ENCODE measurements at places on chromosomes 6 and 20.

- DNase-seq = no peak
Observed at GRCh38 chr20:37823296-37823980, 79.5 kb upstream of the VSTM2L start.

DNA sequence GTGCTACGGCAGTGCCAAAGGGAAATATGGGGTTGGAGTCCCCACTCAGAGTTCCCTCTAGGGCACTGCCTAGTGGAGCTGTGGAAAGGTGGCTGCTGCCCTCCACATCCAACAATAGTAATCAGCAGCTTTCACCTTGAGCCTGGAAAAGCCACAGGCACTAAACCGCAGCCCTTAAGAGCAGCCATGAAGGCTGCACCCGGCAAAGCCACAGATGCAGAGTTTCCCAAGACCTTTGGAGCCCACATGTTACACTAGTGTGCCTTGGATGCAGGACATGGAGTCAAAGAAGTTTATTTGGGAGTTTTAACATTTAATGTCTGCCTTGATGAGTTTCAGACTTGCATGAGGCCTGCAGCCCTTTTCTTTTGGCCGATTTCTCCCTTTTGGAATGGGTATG is 91.4 kb upstream of the HSF2 start:
- DNase-seq = no peak

GRCh38 chr6:61675734-61676133 is 610.3 kb downstream of the KHDRBS2 start:
- DNase-seq = no peak

GRCh38 chr6:45956663-45957062 is 59.0 kb downstream of the CLIC5 start:
- no peak for DNase-seq

DNA sequence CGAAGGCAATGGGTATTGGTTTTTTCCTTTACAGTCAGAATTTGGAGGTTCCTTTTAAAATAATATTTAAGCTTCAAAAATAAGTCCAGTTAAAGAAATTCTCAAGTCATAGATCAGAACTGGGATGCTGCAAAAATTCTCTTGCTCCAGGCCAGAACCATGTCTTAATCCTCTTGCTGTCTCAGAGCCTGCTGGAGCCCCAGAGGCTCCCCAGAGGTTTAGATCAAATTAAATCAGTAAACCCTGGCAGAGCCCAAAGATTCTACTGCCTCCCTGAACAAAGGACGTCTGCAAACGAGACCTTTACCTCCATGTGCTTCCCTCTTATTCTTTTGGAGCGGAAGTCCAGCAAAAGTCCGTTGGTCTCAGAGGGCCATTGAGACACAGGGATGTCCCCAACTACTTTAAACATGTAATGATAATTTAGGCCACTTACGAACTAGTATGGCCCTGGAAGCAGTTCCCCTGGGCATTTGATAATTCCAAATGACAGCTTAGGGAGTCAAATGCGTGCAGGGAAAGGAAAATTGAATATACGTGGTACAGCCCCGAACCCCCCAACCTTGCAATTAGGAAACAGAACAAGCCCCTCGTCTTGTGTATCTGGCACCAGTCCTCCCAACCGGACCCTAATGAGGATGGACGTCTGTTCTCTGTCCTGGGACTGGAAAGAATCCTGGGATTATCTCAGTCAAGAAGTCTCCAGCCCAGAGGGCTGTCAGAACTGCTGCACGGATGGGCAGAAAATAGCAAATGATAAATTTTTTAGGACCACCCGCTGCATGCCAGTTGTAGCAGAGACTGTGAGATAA is 31.5 kb downstream of the SULF2 start:
- no peak for DNase-seq

DNA sequence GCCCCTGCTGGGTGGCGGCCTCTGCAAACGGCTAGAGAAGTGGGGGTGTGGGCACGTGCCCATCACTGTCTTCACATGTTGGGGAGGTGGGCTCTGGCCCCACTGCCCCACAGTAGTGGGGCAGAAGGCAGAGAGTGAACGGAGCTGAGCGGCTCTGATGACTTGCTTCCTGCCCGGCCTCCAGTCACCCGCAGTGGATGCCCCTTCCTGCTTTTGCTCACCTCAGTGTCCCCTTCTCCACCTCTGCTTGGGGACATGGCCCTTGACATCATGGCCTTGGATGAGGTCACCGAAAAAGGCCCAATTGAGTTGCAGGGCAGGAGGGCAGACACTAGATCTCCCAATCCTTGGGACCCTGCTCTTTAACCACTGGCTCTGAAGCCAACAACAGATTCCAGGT is 40.1 kb downstream of the KCNK5 start:
- DNase-seq = no peak

GRCh38 chr6:50853939-50854338 is 35.3 kb downstream of the TFAP2B start:
- no peak for DNase-seq

GRCh38 chr6:165762125-165762524 is 99.1 kb upstream of the PDE10A start:
- no peak for DNase-seq

DNA sequence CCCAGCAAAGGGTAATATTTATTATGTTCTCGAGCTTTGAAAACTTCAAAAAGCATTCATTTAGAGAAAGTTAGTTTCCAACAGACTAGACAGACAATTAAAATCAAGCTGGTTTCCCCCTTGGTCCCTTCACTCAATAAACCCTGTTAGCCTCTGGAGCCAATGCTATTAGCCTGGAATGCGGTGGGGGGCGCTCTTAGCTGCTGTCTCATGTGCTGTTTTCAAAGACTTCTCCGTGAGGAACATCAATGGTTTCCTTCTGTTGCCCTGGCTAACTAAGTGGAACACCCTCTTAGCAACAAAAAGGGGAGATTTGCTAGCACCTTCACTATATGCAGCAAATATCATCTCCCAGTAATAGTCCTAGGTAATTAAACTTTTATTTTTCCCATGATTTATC is 86.4 kb downstream of the LY86 start:
- DNase-seq = no peak

- DNase-seq = no peak
Observed at GRCh38 chr6:31266567-31267360, 5.1 kb downstream of the HLA-C start.

DNA sequence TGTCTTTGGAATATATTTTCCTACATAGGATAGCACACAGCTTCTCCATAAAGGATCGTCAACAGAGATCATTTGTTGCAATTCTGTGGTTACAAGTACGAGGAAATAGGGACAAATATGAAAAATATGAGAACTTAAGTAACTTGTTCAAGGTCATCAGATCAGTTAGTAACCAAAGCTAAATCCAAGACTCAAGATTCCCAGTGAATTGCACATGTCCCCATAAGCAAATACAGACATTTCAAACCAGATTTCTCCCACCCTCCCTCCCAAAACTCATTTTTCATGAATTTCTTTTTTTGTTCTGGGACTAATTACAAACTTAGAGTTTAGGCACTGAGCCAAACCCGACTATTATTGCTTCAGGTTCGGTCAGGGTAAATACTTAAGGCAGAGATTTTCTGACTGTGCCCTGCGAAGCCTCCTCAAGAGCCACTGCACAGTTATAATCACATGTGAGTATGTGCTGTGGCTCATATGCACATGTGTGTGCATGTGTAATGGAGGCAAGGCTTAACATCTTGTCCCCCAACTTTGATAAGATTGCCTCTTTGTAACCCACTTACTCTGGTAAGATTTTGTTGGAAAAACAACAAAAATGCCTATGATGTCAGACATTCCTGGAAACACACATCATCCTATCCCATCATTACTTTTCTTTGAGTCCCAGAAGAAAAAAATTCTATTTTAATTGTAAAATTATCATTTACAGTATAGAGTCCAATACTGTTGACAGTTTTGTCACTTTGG is 216.2 kb downstream of the CD83 start:
- no peak for DNase-seq

- DNase-seq = no peak
Observed at GRCh38 chr20:57847104-57847503, 137.3 kb upstream of the PMEPA1 start.

DNA sequence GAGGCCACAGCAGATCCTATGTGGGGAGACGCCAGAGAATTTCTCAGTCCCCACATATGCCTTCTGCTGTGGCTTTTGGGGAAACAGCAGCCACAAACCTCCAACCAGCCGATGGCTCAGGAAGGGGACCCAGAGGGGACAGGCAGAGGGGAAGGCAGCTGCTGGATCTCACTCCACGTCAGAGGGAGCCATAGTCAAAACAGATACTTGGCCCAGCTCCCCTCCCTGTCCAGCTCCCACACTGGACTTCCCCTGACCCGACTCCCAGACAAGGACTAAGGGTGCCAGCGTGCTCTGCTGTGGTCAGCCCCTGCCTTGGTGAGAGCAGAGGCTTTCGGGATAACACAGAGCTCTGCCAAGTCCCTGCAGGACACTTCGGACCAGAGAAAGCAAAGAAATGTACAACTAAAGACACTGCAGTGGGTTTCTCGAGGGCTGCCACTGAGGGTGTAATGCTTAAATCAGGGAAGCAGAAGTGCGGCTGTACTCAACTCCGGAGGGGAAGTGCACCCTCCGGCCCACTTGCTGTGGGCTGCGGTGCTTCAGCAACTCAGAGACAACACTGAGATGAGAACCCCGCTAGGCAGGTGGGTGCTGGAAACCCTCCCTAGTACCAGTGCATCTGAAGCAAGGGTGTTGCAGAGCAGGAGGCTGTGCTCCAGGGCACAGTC is 47.2 kb downstream of the RRBP1 start:
- DNase-seq = no peak

DNA sequence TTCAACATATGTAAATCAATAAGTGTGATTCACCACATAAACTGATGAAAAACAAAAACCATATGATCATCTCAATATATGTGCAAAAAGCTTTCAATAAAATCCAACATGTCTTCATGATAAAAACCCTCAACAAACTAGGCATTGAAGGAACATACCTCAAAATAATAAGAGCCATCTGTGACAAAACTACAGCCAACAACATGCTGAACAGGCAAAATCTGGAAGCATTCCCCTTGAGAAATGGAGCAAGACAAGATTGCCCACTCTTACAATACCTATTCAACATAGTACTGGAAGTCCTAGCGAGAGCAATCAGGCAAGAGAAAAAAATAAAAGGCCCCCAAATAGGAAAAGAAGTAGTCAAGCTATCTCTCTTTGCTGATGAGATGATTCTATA is 76.5 kb downstream of the OTOR start:
- no peak for DNase-seq

DNA sequence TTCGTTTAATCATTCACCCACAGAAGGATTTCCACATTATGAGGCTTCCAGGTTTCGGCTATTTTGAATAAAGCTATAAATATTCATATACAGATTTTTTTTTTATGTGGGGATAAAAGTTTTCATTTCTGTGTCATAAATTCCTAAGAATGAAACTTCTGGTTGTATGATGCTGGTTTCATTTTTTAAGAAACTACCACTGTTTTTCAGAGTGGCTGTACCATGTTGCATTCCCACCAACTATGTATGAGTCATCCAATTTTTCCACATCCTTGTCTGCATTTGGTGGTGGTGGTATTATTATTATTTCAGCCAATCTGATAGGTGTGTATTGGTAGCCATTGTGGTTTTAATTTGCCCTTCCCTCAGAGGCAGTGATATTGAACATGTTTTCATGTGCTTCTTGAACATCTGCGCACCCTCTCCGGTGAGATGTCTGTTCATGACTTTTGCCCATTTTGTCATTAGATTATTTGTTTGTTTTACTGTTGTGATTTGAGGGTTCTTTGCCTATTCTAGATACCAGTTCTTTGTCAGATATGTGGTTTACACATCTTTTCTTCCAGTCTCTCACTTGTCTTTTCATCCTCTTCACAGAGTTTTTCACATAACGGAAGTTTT is 75.5 kb downstream of the DOK5 start:
- DNase-seq = no peak

GRCh38 chr6:125743604-125744003 is 5.8 kb upstream of the HEY2 start:
- no peak for DNase-seq

- DNase-seq = no peak
Observed at GRCh38 chr6:109088995-109089394, 5.7 kb downstream of the SESN1 start.

DNA sequence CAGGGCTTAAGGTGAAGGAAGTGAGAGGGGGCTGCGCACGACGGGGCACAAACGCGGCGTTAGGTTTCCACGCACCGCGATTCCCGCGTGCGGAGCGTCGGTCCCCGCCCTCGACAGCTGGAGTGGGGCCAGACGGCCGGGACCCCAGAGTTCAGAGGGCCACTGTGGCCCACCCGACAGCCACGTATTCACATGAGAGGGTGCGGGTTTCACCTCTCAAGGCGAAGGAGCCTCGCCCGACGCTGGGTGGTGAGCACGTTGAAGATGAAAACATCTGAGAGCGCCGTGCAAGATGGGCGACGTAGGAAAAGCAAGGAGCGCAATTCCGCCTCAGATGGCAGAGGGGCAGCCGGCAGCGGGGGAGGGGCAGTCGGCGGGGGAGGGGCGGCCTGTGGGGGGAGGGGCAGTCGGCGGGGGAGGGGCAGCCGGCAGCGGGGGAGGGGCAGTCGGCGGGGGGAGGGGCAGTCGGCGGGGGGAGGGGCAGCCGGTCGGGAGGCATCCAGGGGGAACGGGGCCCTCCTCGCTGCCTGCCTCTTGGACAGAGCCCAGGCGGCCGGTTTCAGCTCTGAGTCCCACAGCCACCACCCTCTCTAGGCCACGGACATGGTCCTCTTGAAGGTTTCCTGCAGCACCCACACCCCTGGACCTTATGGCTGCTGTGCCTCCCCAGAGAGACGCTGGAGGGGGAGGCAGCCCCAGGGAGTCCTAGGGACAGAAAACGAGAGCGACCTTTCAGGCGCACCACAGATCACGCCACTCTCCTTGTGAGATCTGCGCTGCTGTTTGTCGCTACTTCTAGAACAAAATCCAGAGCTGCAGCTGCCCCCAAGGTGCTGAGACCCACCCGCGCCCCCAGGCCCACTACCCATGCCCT is 113.7 kb downstream of the DLL1 start:
- DNase-seq = no peak

GRCh38 chr20:43438578-43439316 is 18.9 kb upstream of the SRSF6 start:
- DNase-seq = no peak

DNA sequence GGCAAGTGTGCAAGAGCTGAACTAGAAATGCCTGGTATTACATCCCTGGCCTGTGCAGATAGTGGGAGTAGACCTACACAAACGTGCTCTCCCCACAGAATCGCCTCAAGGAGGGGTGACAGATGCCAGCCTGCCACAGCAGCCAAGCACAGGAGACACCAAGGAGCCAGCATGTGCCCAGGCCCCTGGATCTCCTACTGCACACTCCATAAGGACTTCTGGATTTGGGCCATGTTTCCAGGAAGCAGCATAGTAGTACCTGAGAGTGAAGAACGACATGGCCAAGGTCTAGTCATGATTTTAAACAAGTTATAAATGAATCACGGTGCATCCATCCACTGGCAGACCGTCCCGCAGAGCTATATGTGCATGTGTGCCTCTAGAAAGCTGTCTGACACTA is 232.2 kb downstream of the SYNDIG1 start:
- no peak for DNase-seq

- DNase-seq = no peak
Observed at GRCh38 chr6:16670617-16671051, 90.6 kb downstream of the ATXN1 start.

- no peak for DNase-seq
Observed at GRCh38 chr6:113205553-113205952, 651.6 kb upstream of the MARCKS start.
